ENCODE measurements at places on chromosomes 6 and 20.

DNA sequence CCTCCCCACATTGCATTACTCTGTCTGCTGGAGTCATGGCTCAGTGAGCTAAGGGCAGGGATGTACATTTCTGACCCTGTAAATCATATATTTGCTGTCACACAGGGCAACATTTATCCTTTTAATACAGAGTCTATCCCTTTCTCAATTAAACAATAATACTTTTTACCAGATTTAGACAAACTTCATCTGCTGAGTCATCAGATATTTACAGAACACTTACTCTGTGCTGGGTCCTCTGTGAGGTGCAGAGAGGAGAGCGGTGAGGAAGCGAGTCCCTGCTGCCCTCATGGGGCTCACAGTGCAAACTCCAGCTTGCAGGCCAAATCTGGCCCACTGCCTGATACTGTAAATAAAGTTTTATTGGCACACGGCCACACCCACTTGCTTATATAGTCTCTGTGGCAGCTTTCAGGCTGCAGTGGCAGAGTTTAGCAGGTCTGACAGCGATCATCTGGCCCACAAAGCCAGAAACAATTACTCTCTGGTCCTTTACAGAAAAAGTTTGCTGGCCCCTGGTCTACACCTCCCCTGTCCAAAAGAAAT, 144.5 kb downstream of the CDH26 start:
- DNase-seq = no peak

- no peak for DNase-seq
Measured at GRCh38 chr6:71965404-71965803, 79.1 kb downstream of the RIMS1 start.

GRCh38 chr6:31617010-31617409, 2.0 kb downstream of the AIF1 start:
- DNase-seq = no peak

- no peak for DNase-seq
Measured at GRCh38 chr6:161828355-161828754, 554.5 kb upstream of the AGPAT4 start.

DNA sequence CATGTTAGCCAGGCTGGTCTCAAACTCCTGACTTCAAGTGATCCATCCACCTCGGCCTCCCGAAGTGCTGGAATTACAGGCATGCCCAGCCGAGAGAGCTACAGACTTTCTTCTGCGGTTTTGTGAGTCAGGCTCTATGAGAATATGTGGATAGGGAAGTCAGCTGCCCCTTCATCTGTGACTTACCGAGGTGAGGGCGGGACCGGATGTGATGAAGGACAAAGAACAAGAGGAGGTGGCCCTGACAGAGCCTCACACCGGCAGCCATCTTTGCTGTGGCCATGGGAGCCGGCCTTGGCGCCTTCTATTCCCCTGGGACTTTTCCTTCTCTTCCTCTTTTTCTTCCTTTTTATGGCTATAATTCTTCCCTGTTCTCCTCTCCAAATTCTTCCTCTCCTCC, 67.0 kb downstream of the IYD start:
- DNase-seq = no peak

DNA sequence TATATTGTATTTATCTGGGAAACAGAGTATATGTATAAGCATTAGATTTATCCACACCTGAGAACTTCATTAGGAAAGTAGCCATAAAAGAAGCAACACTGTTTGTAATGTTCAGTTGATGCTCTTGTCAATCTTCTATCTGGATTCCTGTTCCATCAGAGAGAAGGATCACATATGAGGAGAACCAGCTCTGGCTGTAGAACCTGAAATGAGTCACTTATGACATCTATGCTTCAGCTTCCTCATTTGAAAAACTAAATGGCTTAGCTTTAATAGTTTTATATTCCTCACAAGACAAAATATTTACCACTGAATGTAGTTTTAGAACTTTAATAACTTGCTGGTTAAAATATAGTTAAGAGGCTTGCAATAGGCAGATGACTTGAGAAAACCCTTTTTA, 144.7 kb downstream of the TASP1 start:
- DNase-seq = no peak

DNA sequence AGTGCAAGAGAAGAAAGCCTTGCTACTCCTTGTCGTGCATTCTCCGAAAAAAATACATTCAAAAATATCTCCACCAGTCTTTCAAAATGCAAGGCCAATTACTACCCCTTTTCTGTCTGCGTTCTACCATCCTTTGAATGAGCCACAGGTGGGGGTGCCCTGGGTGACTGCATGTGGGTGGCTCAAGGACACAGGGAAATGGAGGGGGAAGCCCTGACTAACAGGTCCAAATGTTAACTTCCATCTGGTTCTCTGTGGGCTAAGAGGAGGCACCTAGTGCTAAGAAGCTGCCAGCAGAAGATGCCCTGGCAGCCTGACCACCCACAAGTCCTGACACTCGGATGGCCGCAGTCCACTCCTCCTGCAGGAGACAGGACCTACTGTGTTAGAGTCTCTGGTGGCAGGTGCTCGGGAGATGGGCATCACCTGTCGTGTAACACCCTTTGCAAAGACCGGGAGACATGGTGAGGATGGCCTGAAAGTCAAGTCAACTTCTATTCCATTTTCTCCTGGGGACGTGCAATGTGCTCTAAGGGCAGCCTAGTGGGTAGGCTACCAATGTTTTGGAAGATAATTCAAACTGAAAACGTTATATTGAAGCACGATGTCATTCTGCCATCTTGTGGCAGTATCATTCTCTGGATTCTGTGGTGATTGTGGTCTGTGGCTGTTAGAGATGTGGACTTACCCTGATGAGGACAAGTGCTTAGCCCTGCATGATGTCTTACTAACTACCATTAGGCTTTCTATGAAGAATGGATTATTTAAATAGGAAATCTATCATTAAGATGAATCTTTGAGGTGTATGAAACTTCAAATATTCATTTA, 27.4 kb upstream of the IGF2R start:
- peak; percentile 5 for DNase-seq

- DNase-seq = no peak
Measured at GRCh38 chr6:72642435-72642834, 20.6 kb downstream of the KCNQ5 start.

- DNase-seq = no peak
Measured at GRCh38 chr6:75424618-75425548, 68.7 kb downstream of the FILIP1 start.

DNA sequence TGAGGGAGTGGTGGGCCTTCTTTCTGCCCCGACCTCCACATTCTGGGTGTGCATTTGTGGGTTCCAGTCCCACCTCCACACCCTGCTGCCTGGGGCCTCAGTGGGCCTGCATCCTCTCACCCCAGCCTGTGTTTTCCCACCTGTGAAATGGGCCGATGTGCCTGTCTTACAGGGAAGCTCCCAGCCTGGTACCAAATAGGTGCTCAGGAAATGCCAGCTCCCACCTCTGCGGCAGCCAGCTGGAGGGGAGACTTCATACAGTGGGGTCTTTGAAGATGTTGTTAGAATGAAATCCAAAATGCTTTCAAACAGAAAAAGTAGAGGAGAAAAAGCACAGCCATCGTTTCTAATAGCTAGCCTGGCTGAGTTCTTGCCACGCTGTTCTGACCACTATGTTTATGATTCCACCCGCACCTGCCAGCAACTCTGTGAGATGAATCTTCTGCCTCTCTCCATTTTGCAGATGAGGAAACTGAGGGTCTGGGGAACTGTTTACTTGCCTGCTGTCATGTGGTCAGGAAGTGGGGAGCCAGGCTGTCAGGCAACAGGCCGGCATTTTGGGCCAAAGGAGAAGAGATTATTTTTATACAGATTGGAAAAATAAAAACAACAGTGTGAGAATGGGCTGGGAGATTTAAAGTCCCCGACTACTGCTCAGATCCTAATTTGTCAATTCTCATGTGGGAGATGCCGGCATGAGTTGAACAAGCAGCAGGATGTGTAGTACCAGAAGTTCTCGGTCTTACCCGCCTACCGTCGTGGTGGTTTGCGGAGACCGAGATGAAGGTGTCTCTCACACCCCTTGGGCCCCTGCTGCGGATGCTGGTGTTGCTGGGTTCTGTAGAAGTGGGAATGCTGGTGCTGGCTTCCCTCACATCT, 4.6 kb downstream of the TMEM181 start:
- DNase-seq = no peak

GRCh38 chr6:46053039-46053933, 37.6 kb upstream of the CLIC5 start:
- DNase-seq = no peak

- DNase-seq = peak; percentile 10
Measured at GRCh38 chr6:3226481-3227362, 731 bp downstream of the TUBB2B start.

DNA sequence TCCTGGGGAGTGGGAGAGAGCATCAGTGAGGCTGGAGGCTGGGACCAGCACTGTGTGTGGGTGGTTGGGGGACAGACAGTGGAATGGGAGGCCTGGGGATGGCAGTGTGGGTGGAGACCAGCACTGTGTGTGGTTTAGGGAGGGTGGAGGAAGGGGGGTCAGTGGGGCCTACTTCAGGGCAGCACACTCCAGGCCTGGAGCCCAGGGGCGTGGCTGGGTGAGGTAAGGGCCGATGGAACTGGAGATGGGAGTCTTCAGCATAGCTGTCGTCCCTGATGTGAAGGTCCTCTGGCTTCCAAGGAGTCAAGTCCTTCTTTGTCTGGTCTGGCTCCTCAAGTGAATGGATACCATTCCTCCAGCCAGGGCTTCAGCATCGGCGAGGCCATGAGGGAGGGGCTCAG, 18.6 kb downstream of the KCNK17 start:
- DNase-seq = no peak

DNA sequence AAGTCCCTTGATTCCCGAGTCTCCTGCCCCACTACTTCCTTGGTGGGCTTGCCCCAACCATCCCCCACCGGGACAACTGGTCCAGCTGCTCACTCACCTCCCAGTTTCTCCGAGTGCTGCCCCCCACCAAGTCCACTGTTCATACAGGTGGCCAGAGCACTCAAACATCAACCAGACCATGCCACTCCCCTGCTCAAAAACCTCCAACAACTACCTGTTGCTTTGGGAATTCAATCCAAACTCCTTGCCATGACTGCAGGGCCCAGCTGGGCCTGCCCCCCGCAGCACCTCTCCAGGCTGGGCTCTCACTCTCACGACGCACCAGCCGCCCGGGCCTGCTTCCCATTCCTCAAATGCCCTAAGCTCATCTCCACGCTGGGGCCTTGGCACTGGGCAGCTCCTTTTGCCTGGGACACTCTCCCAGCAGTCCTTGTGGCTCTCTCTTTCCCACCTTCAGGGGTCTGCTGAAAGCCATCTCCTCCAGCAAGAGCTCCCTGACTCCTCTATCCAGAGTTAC, 97.5 kb downstream of the NFATC2 start:
- no peak for DNase-seq

DNA sequence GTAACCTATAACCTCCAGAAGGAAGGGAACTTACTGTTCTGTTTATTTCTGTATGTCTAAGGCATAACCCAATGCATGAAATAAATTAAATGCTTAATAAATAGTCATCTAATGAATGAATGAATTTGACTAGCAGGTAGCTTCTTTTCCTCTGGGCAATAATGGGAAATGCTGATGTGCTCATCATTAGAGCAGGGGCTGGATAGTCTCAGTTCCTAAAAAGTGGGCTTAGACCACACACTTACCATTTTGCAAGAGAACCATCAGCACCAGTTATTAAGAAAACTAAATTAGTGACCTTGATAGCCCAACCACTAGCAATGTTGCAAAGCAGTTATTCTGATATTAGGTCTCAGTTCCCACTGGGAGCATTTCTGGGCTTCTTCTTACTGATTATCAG, 449.7 kb downstream of the CDC5L start:
- no peak for DNase-seq

DNA sequence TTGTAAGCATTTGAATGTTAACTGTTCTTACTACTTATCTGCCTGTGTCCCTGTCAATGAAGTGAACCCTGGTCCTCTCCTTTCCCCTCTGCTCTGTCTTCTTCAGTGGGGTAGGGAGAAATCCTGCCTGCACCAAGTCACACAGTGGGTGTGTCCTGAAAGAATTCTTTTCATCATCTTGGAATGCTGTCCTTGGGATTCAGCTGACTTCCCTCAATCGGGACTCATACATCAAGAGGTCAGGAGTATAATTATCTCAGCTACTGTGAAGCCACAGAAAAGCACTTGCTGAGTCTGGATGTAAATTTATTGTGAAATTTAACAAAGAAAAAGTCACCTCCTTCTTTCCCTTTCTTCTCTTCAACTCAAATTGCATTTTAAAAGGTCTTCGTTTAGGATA, 328.5 kb downstream of the SOX4 start:
- no peak for DNase-seq

GRCh38 chr20:1187605-1188171, 2.9 kb upstream of the TMEM74B start:
- no peak for DNase-seq

- no peak for DNase-seq
Measured at GRCh38 chr20:53146201-53146891, 174.2 kb downstream of the TSHZ2 start.

DNA sequence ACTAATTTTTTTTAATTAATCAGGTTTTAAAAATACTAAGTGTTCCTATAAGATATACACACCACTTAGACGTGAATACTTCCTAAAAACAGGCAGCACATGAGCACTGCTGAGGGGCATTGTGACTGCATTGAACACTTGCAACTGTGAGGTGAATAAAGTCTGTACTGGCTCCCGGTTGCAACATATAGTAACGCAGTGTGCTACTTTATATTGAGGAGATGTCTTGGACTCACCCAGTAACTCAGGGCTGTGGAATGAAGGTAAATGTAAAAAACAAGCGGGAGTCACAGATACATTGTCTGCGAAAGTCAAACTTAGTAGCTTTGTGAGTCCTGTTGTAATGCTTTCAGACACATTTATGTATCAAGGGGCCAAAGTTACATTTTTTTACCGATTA, 17.0 kb upstream of the HLA-A start:
- DNase-seq = no peak

- DNase-seq = no peak
Measured at GRCh38 chr20:36645998-36646397, at the start of gene SLA2. SLA2 (minus strand) TSS chr20:36646196; CDS start chr20:36641335, 4,861 bp downstream.

- no peak for DNase-seq
Measured at GRCh38 chr6:137241481-137242038, 22.4 kb upstream of the IFNGR1 start.

DNA sequence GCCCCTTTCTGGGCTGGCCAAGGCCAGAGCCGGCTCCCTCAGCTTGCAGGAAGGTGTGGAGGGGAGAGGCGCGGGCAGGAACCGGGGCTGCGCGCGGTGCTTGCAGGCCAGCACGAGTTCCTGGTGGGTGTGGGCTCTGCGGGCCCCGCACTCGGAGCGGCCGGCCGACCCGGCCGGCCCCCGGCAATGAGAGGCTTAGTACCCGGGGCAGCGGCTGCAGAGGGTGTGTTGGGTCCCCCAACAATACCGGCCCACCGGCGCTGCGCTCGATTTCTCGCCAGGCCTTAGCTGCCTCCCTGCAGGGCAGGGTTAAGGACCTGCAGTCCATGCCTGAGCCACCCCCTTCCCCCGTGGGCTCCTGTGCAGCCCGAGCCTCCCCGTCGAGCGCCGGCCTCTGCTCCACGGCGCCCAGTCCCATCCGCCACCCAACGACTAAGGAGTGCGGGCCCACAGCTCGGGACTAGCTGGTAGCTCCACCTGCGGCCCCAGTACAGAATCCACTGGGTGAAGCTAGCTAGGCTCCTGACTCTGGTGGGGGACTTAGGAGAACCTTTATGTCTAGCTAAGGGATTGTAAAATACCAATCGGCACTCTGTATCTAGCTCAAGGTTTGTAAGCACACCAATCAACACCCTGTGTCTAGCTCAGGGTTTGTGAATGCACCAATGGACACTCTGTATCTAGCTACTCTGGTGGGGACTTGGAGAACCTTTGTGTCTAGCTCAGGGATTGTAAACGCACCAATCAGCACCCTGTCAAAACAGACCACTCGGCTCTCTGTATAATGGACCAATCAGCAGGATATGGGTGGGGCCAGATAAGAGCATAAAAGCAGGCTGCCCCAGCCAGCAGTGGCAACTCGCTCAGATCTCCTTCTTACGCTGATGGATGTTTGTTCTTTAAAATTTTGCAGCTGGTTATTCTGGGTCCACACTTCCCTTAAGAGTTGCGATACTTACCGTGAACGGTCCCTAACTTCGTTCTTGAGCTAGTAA, 167.4 kb upstream of the RREB1 start:
- no peak for DNase-seq

Data from NCI-H2171 (cell line).